ENCODE measurements at places on chromosomes 5 and 9. TPM values are rescaled to one million over a fixed set of nuclear protein-coding genes. Genes with fewer than 3 reads are reported as not detected.

The CBY3 gene
- not detected for total RNA-seq

The TXNDC8 gene
- not detected for total RNA-seq

The SPINK6 gene
- not detected for total RNA-seq

The PCBD2 gene
- total RNA-seq: 6.6 TPM

The NR5A1 gene
- total RNA-seq: not detected

The NR4A3 gene
- 0.41 TPM for total RNA-seq

The SWI5 gene
- total RNA-seq: 37.4 TPM

The SLC34A3 gene
- total RNA-seq: not detected

The BRIX1 gene
- 40.1 TPM for total RNA-seq

The MAST4 gene
- total RNA-seq: 20.9 TPM

The IRX2 gene
- 5.5 TPM for total RNA-seq

The SV2C gene
- 0.04 TPM for total RNA-seq

The PCDHB11 gene
- total RNA-seq: 1.8 TPM

The ZBED3 gene
- 6.0 TPM for total RNA-seq

The TCOF1 gene
- total RNA-seq: 30.8 TPM

The PCA3 gene
- total RNA-seq: not detected

The TRIM14 gene
- 9.4 TPM for total RNA-seq

The ANKS6 gene
- total RNA-seq: 25.7 TPM

The BAAT gene
- not detected for total RNA-seq

The ACOT12 gene
- total RNA-seq: not detected

The FBLL1 gene
- 0.84 TPM for total RNA-seq

The SLIT3 gene
- total RNA-seq: 5.0 TPM
